ENCODE measurements at places on chromosomes 13 and 19. TPM values are rescaled to one million over a fixed set of nuclear protein-coding genes. Genes with fewer than 3 reads are reported as not detected.

Gene KLF2
- polyA plus RNA-seq, result 6.9 TPM

- H3K4me3 ChIP-seq, result no peak overlapping the region
- no peaks in the 10 kb centered on the region for H3K27me3 ChIP-seq
- no peaks in the 10 kb centered on the region for H3K4me1 ChIP-seq
- no peaks in the 10 kb centered on the region for H3K36me3 ChIP-seq
Measured at GRCh38 chr13:37074703-37075102, 15.2 kb upstream of the SUPT20H start.

DNA sequence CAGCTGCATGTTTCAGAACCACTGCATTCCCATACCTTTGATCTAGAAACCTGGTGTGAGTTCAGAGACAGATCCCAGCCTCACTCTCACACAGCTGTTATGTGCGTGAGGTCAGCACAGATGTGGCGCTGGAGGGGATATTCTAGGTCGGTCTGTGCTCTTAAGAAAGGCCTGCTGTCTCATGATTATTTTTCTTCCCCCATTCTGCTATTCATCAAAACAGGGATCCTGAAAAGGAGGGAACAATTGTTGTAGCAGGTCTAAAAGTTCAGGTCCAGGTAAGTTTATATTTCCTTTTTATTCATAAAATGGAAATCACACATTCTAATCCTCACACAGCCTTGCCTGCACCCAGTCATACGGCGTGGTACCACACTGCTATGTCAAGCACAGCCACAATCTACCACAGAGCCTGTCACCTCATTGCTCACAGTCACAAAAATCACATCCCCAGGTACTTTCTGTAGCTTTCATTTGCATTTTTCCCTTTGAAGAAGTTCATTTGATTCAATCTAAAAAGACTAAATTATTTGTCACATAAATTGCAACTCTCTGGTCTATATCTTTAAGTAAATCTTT, 867 bp downstream of the ZNF546 start:
- peaks cover 10% of the 10 kb centered on the region for H3K4me1 ChIP-seq
- H3K4me3 ChIP-seq, result peak overlapping the region; percentile 84
- peak overlapping the region; percentile 85 for H3K27ac ChIP-seq
- peak; percentile 37 for DNase-seq

DNA sequence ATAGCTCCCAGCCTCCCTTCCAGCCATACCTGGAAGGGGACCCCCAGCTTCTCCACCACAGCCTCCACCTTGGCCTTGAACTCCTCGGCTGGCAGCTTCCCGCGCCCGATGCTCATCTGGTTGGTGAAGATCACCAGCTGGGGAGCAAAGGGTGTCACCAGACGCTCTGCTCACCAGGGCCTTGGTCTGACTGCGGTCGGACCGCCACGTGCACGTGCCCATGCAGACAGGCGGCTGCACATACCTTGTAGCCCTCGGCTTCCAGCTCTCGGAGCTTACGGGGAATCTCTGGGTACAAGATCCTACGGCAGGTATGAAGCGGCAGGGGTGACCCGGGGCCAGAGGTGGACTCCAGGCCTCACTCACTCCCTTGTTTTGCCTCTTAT, 3.4 kb downstream of the PNKP start:
- peaks cover 26% of the 10 kb centered on the region for H3K4me1 ChIP-seq
- H3K4me3 ChIP-seq, result no peak overlapping the region
- H3K27me3 ChIP-seq, result no peaks in the 10 kb centered on the region
- DNase-seq, result no peak
- H3K27ac ChIP-seq, result no peak overlapping the region
- peaks cover 45% of the 10 kb centered on the region for H3K36me3 ChIP-seq

All from SK-N-SH (cell line).